ENCODE measurements at places on chromosomes 6 and 20.

- no peak for DNase-seq
These were observed 30.6 kb downstream of the DACT2 start for GRCh38 chr6:168288781-168289570.

- no peak for DNase-seq
These were observed 69.0 kb downstream of the ID4 start for GRCh38 chr6:19906171-19906570.

DNA sequence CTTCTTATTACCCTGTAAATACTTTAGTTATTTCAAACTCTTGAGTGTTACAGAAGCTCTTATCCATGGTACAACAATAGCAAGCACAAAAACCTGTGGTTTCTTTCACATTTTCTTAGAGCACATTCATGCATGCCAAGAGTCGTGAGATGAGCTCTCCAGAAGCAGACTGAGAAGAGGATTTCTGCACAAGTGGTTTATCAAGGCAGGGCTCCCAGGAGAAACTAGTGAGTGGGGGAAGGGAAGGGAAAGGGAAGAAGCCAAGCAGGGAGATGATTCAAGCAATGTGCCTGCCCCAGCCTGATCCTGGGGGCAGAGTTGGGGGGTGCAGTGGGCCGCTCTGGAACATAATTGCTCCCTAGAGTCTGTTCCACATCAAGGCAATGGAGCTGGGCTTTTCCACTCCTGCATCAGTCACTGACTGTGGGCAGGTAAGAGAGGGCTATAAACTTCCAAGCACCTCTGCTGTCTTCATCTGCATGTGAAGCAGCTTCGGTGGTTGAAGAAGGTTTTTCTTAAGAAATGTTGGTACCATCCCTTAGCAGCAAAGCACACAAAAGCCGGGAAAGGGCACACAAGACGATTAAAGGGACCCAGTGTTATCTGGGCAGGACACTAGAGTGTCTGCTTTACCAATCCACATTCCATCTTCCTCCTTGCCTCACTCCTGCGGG lies 152.1 kb downstream of the PLCB4 start:
- DNase-seq = no peak

DNA sequence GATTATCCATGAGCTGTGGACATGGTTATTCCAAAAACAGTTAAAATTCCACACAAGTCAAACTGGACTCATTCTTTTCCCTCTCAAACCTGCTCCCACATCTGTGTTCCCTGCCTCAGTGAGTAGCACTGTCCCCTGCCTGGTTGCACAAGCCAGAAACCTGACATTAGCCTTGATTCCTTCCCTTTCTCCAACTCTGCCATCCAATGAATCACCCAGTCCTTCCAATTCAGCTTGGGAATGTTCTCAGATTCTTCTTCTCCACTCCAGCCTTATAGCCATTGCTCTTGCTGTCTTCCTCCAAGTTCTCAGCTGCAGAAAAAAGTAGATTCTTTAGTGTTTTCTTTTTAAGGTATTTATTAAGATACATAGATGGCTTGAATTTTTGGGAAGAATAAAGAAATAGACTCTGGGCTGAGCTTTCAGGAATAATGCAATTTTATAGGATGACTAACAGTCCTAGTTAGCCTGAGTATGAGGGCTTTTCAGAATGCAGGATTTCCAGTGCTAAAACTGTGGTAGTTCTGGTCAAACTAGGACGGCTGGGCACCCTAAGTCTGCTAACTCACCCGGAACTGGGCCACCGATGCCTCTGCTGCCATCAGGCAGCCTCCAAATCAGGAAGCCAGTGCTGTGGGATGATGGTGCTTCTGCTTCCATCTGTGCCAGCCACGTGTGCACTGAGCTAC lies 18.2 kb upstream of the SASH1 start:
- DNase-seq = no peak

Measured in CD4-positive, alpha-beta T cell treated with Interleukin-17A for 4 hours (primary cell).